GF-D8 (cell line): ENCODE measurements at places on chromosomes 3 and 15.

- DNase-seq: no peak
Observed at GRCh38 chr15:44584162-44584749, 47.3 kb downstream of the EIF3J start.

DNA sequence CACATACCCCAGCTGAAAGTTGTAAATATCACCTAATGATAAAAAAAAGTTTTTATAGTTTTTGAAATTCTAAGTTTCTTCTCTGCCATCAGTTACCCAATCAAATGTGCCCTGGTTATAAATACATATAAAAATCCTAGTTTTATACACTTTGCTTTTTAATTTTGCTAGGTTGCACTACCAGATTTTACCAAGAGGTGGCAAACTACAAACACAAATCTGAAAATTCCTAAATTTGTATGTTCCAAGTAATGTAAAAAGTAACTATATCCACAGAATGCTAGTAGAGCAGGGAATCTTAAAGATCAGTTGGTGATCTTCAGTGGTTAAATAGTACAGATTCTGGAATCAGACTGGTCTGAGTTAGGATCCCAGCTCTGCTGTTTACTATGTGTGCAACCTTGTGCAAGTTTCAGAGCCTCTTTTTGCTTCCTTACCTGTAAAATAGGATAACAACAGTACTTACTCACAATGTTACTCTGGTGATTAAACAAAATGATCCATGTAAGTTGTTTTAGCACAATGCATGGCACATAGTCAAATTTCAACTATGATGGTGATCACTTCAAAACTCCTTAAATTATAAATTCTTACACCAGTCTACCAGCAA is 11.0 kb downstream of the TRPM7 start:
- DNase-seq: no peak

DNA sequence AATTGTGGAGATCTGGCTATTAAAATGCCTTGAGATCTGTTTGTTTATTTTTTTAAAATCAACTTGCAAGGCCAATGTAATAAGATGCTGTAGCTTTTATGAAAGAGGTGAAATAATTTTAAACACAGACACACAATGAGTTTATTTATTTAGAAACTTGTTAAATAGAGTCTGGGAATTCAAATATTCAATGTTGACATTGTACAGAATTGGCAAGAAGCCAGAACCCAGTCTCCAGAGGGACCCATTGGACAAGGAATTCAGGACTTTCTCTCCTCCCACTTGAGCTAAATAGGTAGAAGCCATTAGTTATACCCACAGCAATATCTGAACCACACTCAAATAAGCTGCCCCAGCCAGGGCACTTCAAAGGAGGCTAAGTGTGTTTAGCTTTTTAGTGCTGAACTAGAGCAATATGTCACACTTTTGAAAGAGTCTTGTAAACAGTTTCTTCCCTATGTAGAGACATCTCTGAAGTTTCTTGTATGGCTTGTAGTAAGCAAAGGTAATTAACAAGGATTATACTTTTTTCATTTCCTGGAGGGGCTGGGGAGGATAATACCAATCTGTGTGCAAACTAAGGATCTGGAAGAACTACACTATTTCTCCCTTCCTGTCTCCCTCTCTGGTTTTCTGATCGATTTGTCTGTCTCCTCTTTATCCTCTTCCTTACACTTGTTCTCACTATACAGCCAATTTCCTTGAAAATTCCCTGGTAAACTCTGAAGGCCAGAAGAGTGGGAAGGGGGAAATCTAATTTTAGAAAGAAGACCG is 6.0 kb downstream of the MECOM start:
- DNase-seq: no peak

DNA sequence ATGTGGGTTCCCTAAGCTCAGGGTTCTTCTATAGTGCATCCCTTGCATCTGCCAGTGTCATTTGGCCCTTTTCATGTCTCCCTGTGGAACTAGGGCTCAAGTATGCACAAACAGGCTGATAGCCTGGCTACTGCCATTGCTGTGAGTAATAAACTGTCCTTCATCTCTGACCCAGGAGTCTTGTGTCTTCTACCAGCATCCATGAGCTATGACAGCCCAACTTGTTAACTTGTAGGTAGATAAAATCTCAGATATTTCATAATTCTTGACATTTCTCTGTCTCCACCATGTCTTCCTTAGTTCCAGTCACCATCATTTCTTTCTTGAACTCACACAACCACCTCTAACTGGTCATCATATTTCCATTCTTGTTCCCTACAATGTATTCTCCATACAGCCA is 19.5 kb upstream of the BCL2L10 start:
- no peak for DNase-seq

- no peak for DNase-seq
Observed at GRCh38 chr15:58854593-58854992, 78.9 kb downstream of the SLTM start.

GRCh38 chr3:165640031-165640430 is 197.2 kb downstream of the BCHE start:
- no peak for DNase-seq

DNA sequence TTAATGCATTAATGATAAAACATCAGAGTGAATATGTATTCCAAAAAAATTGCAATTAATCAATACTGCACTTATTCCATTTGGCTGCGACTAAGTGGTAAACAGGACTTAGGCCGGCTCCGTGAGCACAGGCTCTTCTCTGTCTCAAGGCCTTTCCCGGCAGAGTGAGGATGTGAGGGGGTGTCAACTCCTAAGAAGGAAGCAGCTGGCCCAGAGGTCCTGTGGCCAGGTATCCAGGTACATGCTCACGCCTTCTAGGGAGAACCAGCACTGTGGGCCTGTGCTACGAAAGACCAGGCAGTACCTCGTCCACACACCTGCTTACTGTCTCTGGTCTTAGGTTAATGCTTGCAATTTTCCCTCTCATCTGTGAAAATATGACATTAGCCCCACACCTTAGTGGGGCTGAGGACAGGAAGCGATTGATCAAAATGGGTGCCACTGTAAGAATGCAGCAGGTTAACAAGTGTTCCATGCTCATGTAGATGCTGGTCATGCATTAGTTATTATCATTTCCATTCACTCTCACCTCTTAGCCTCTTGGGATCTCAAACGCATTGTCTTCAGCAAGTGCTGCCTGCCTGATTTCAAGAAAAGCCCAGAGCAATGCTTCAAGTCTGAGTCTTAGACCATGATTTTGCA is 175.3 kb downstream of the ABHD5 start:
- no peak for DNase-seq

GRCh38 chr3:7734456-7734855 is 767.2 kb upstream of the LMCD1 start:
- DNase-seq: no peak

DNA sequence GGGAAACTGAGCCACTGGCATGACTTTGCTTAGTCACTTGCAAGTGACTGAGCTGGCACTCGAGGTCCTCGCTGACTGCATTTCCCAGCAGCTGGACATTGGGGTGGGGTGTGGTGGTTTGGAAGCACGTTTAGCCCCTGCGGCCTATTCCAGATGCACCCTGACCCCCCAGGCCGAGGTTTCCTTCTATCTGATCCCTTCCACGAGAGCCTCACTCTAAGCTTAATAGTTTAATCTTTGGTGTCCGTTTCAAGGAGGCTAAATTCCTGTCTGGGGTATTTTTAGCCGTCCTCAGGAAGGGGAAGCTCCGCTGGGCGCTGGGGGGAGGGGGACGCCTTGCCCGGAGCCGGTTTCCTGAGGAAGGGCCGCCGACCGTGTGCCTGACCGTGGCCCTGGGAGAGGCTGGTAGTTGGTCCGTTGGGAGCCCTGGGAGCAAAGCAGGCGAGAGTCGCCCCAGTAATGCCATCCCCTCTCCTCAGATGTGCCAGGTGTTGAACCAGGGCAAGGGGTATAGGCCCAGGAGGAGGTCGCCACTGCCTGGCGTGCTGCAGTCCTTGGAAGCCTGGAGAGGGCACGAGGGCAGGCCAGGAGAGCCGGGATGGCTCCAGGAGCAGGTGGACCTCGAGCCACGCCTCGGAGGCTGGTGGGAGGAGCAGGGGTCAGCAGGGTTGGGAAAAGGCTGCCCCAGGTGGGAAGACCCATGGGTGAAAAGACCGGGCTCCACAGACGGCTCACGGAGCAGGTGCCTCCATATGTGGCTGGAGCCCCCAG is 37.2 kb downstream of the IDH2 start:
- DNase-seq: peak; percentile 40

DNA sequence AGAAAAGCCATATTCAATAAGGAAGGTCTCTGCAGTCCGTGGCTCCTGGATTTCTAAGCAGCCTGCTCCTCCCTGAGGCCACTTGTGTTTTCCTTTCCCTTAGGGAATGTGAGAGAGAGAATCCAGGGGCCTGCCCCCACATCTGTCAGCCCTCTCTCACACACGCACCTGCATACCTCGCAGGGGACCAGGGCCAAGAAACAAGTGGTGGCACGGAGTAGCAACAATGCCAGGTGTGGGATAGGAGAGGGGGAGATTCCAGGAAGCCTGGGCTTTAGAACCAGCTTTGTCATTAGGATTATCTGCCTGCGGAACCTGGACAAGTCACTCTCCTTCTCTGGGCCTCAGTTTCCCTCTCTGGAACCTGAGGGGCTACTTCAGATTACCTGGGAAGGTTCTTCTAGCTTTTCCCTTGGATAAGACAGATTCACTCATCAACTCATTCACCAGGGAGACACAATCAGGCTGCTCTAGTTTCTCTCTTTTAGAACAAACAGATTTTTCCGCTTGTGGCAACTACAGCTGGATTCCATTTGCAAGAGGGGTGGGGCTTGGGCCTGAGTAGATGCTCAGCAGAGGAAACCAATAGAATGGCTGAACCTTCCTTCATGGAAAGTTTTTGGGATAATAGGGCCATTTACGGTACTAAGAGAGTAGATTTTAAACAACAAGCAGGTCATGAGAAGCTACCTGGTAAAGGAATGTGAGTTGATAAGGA is 19.5 kb downstream of the BCL6 start:
- no peak for DNase-seq

DNA sequence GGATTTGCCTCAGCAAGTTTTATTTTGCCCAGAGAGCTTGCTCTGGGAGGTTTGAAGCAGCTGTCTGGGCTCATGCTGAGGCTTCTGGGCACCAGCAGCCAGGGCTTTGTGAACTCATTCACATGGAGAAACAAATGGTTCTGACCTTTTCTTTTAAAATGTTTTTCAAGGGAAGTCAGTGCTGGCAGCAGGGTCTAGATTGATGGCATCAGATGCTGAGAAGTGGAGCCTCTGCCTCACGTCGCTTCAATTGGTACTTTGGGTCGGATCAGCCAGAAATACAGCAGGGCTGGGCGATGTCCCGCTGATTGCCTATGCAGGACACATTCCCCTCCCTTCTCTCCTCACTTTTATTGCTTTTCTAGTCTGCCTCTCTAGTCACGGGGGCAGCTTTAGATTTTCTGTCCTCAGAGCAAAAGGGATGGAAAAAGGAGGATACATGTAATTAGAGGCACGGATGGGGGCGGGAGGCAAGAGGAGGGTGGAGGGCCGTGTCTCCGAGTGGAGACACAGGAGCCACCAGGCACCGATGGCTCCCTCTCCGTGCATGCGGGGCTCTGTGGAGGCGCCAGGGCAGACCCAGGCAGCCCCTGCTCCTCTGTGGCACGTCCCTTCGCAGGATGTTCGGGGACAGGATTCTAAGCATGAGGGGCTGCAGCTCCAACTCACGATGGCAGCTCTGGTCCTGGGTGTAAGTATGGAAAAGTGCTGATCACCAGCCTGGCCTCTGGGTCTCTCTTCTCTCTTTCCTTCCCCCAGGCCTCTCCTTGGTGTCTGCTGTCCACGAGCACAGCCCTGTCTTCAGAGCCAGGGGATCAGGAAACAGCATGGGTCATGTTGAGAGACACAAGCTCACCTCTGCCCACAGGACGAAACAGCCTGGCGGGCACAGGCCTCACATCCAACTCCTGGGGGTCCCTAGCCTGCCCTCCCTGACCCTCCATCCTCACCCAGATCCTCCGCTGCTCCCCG is 116.1 kb downstream of the FAM43A start:
- DNase-seq: no peak

DNA sequence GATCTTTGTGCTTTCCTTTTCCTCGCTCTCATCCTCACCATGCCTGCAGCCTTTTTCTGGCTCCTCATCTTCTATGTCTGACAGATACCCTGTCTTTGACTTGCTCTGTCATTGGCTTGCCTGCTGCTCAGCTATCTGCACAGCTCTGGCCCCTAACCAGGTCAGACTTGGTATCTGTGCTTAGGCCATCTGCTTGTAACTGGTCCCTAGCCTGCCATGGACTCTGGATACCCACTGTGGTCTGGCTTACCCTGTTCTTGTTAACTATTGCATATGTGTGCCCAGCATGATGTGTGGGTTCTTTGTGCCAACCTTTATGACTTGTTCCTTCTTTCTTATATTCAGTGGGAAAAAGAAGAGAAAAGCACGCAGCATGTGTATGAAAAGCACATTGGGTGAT is 109.7 kb upstream of the ROPN1 start:
- no peak for DNase-seq

DNA sequence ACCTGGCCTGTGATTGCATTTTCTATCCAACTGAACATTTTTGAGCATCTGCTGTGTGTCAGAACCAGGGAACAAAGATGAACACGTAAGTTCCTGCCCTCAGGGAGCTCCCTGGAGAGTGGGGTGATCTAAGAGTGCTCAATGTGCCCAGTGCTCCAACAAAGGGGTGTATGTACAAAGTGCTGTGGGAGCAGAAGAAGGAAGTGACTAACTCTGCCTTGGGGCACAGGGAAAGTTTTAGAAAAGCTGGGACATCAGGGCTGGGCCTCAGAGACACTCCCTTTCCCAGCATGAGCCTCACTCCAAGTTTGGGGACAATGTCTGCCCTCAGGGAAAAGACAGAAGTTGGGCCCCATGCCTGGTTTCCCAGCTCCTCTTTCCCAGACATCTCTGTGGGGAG is 27.6 kb upstream of the BNC1 start:
- no peak for DNase-seq

DNA sequence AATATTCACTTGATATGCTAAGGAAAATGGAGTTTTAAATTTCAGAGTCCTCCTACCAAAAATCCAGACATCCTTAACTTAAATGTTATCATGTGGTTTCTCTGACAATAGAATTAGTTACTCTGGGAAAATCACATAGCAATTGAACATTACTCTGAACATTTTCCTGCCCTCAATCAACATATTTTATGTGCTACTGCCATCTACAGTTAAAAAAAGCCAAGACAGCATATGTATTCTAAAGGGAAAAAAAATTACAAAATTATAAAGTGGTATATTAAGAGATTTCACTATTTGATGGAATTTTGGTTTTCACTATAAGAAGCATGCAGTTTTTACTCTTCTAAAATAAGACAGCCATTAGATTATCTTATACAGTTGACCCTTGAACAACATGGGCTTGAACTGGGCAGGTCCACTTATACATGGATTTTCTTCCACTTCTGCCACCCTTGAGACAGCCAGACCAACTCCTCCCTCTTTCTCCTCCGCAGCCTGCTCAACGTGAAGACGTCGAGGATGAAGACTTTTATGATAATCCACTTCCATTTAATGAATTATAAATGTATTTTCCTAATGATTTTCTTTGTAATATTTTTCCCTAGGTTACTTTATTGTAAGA is 122.3 kb downstream of the ATP1B3 start:
- no peak for DNase-seq

DNA sequence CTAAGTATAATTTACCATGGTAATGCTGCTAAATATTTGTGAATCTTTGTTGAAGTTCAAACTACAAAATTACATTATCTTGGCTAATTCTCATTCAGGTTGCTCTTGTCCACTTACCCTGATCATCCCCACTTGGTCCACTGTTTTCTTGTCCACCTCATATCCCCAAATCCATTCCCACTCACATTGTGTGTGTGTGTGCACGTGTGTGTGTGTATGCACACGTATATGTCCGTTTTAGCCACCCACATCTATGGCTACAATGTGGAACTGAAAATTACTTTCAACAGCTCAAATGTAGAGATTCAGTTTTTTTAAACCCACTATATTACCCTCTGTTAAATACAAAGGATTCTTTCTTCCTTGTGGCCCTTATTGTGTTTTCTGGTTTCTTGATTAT is 15.2 kb upstream of the MEIS2 start:
- no peak for DNase-seq
